Fibroblast of lung (primary cell): ENCODE measurements at places on chromosomes 13 and 19.

GRCh38 chr19:1767464-1767933 is 14.2 kb downstream of the ONECUT3 start:
- no peak for DNase-seq

GRCh38 chr13:44302233-44302632 is 71.4 kb upstream of the SERP2 start:
- no peak for DNase-seq

DNA sequence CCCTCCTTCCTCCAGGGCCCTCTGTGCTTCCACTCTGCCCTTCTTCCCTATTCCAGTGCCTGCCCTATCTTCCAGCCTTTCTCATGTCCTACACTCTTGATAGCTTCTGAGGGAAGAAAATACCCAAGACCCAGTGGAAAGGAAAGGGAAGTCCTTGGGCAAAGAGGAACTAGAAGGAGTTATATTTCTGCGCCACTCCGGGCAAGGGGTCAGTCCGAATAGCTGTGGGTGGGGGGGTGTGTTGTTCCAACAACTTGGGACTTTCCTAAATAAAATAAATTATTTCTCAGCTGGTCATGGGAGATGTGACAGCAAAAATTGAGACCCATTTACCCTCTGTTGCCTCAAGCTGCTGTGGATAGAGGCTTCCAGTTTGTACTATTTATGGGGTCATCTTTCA is 23.2 kb downstream of the CABP5 start:
- DNase-seq: no peak

DNA sequence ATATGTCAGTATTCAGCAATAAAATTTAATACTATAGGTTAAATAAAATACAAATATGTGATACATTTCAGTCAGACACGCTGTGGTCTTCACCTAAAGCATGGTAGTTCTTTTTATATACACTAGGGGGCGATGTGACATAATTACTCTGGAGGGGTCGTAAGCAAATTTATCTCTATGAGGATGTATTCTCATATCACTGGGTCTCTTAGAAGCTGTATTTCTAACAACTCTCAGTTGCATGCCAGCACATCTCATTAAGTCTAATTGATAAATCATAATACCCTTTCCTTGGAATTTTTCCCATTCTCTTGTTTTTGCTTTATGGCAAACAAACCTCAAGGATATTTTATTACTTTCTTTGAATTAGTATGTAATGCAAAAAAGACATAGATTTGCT is 3.9 kb upstream of the PCDH17 start:
- peak; percentile 59 for DNase-seq

DNA sequence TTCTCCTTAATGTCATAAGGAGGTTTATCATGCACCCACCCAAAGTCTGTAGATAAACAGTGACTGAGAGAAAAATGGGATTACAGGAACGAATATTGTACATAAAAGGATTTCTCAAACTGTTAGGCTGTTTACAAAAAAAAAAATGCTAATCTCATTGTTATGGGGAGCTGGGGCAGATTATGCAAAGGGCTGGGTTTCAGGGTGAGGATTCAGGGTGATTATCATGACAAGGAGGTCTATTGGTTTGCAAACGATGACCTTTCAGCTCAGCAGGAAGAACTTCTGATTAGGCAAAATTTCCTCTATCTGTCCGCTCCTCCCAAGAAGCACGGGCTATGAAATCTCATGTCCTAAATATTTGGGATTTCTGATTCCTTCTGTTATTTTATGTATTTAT is 41.4 kb downstream of the NLRP12 start:
- no peak for DNase-seq

DNA sequence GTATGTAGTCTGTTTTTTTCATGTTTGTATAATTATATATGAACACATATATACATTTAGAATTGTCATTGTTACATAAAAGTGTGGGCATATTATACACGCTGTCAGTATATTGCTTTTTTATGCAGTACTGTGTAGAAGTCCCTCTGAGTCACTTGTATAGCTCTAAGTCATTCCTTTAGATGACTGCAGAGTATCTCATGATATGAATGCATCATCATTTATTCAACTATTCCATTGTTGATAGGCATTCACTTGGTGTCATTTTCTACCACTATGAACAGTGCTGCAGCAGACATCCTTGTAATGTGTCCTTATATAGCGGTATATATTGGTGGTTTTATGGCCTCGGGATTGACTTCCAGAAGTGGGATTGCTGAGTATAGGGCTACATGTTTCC is 15.3 kb downstream of the RFXAP start:
- peak; percentile 26 for DNase-seq

DNA sequence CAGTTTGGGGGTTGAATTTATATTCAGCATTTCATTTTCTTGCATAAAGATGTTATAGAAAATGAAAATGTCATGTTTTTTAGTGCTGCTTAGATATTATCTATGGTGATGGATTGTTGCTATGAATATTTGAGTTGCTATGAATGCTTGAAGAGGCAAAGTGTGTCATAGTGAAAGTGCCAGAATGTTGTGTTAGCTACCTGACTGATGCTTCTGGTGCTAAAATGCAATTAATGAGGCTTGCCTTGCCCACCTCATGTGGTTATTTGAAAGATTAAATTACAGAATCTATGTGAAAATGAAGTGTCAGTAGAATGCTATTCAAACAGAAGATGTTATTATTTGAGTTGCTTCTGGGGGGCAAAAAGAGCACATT is 62.7 kb upstream of the MYCBP2 start:
- DNase-seq: no peak

- no peak for DNase-seq
Observed at GRCh38 chr19:6766357-6767080, 716 bp downstream of the SH2D3A start.

DNA sequence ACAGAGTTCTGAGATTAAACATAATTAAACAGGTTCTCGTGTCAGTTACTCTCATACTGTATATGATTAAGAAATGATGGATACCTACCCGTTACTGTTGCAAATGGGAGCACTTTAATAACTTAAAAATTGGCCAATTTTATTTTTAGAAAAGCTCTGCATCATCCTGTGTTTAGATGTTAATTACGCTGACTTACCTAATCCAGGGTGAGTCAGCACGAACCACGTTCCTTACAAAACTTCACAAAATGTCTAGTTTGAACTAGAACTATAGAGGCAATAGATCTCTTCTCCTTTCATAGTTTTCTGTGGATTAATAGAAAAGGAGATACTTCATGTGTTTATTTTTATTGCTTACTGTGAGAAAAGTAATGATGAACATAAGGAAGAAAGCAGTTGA is 363.9 kb downstream of the MYO16 start:
- DNase-seq: peak; percentile 43

GRCh38 chr13:42820451-42820850 is 39.1 kb downstream of the FAM216B start:
- peak; percentile 14 for DNase-seq

DNA sequence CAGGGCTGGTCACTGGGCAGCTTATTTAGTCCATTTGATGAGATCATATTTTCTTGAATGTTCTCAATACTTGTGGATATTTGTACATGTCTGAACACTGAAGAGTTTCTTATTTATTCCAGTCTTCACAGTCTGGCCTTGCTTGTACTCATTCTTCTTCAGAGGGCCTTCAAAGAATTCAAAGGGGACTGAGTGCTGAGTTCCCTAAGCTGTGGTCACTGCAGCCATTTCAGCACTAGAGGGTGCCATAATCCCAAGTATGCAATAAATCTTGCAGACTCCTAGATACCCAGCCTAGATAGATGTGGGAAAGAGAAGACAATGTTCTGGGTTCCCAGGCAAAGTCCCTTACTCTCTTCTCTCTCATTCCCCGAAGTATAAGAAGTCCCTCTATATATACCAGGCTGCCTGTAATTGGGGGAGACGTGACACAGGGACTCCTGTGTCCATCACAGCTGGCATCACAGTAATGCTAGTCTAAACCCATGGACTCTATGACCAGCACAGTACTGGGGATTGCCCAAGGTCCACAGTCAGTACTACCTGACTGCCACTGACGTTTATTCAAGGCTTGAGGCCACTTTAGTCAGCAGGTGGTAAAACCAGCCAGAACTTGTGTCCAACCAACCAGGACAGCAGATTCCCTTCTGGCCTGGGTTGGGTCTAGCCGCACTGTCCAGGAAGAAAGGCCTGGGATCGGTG is 8.9 kb upstream of the VN1R1 start:
- DNase-seq: no peak

DNA sequence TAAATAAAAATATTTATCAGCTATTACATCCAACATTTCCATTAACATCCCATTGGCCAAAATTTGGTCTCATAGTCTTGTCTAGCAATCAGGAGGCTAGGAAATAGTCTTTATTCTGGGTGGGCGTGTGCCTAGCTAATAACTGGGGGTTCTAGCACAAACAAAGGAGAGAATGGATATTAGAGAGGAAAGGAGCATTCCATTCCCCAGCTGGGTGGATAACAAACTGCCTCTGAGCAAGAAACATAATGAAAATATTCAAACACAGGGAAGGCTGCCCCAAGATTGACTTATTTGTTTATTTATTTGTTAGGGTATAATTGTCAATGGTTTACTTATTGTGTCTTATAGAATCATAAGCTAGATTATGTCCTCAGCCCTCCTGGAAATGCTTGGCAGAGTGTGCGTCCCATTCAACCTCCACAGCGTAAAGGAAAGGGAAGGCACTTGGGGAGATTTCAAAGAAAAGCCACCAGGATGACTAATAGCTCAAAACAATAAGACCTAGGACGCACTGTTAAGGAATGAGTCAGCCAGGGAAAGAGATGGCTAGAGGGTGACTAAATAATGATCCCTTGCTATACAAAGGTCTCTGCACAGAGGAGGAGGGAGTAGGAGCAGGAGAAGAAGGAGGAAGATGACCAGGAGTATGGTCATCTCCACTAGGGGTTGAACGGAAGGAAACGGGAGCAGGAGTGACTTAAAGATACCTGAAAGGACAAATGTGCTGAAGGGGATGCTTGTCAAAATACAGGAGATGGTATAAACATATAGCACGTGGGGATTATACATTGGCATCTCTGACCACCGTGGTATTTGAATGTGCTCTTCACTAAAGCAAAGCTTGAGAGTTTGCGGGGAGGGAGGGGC is 23.5 kb upstream of the USP12 start:
- peak; percentile 83 for DNase-seq

GRCh38 chr13:49667773-49668172 is 23.5 kb downstream of the EBPL start:
- peak; percentile 22 for DNase-seq

- no peak for DNase-seq
Observed at GRCh38 chr13:30022256-30022655, 171.8 kb upstream of the UBL3 start.

- DNase-seq: no peak
Observed at GRCh38 chr13:63632321-63632720, 2216.7 kb upstream of the PCDH20 start.

DNA sequence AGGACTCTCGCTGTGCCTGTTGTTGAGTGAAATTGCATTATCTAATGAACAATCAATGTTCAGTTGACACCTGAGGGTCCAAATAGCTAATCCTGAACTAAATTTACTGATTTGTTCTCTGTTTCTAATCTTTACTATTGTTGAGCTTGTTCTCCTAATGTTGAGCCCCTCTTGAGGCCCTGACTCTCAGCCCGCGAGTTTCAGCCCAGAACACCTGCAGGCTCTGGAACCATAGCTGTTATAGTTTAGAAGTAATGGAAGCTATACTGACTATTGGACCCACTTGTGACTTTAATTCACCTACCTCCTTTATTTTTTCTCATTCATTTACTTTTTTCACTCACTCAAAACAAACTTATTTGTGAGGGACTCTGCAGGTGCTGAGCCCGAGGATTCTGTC is 20.6 kb upstream of the PCDH8 start:
- DNase-seq: no peak

- DNase-seq: peak; percentile 18
Observed at GRCh38 chr13:85223883-85224656, 575.1 kb downstream of the SLITRK6 start.

GRCh38 chr13:49441846-49442245 is 2.0 kb downstream of the CAB39L start:
- peak; percentile 89 for DNase-seq
